ENCODE measurements at places on chromosomes 1 and 21.
A peak's percentile ranks its signal among the peaks of the same experiment; 100 is the strongest.

- no peak for DNase-seq
Measured at GRCh38 chr1:78681265-78681664, 31.6 kb downstream of the IFI44 start.

DNA sequence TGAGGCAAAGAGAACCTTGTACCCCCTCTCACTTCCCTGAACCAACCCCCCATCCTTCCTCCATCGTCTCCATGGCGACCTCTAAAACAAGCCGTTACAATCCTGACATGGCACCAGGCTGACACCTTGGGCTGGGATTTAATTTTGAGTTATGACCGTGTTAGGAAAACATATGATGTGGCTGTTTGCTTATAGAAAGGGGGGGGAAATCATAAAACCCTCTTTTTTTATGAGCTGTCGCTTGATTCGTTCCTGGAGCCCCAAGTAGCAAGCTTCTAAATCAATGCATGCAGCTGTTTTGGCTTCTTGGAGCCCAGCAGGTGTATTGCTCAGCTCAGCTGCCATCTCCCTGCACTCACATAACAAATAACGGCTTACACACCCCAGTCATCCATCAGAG is 301.2 kb upstream of the SPAG17 start:
- DNase-seq, result no peak

GRCh38 chr1:218395916-218396315 is 50.8 kb downstream of the TGFB2 start:
- no peak for DNase-seq

DNA sequence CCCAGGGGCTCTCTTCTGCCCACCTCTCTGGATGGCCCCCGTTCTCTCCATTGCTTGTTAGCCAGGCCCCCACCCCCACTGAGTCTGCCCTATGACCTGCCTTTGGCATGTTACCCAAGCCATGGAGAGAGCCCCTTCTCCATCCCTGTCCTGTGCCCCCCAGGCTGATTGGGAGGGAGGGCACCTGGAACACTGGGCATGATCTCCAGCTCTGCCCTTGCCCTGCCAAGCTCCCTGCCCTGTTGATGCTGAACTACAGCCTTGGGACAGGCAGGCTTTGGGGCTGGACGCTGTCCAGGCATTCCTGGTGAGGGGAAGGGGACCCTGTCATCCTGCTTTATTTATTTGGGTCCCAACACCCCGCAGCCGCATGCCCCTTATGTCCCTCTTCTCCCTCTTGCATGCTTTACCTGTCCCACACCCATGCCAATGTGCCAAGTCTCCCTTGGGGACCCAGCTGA is 10.7 kb downstream of the TRIM46 start:
- DNase-seq, result no peak

- peak; percentile 27 for DNase-seq
Measured at GRCh38 chr1:174114788-174115448, 44.4 kb upstream of the RABGAP1L start.

GRCh38 chr1:17802164-17802563 is 47.0 kb downstream of the ACTL8 start:
- peak; percentile 12 for DNase-seq

GRCh38 chr1:20665726-20666125 is 4.6 kb upstream of the DDOST start:
- DNase-seq, result no peak

GRCh38 chr21:44865561-44866280 is 7.8 kb downstream of the PTTG1IP start:
- DNase-seq, result no peak

- DNase-seq, result no peak
Measured at GRCh38 chr1:165678509-165678908, 19.9 kb downstream of the ALDH9A1 start.

DNA sequence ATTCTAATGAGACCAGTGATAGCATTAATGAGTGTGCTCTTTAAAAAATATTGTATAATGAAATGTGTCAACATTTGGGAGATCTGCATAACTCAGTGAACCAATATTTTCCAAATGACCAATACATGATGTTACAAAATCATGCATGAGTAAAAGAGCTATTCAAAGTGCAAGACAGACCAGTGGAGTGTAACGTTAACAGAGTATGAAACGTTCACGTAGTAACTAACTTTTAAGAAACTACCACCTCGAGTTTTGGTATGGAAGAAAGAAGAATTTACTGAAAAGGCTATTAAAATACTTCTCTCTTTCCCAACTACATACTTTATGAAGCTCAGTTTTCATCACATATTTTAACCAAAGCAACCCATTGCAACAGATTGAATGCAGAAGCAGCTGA is 9.6 kb upstream of the SLC6A9 start:
- DNase-seq, result no peak

DNA sequence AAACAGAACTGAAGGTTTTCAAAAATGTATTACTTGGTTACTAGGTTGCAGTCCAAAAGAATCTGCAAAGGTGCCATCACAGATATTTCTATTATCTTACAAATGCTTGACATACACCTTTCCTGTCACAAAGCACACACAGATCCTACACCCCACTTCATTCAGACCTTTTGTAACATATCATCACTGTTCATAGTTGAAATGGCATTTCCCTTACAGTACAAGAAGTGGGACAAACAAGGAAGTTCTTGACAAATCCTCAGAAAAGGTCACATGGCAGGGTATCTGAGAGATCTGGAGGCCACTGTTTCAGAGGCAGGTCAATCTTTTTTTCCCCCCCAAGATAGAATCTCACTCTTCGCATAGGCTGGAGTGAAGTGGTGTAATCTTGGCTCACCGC is 21.3 kb downstream of the TOR1AIP2 start:
- no peak for DNase-seq

- DNase-seq, result no peak
Measured at GRCh38 chr1:196660272-196660671, 8.4 kb downstream of the CFH start.

- no peak for DNase-seq
Measured at GRCh38 chr1:38784452-38785284, 74.9 kb downstream of the RRAGC start.

GRCh38 chr1:154609398-154610380 is 1.7 kb upstream of the ADAR start:
- DNase-seq, result no peak

- DNase-seq, result no peak
Measured at GRCh38 chr1:240611228-240611618, 732 bp downstream of the GREM2 start.

DNA sequence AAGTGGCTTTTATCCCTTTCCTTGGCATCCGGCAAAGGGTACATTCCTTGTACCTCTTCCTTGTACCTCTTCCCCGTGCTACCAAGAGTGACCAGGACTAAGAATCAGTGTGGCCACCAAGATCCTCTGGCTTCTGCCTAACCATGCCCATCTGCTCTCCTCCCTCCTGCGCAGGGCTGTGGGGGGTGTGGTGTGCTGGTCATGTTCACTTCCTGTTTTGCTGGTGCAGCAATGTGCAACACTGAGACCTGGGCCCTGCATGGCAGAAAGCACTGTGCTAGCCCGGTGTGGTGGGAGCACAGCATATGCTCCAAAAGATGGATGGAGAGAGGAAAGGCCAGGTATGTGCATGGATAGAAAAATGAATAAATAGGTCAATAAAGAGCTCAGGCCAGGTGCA is 33.3 kb upstream of the TENT5C start:
- DNase-seq, result no peak

GRCh38 chr1:33275706-33276572 is 19.6 kb downstream of the ZNF362 start:
- no peak for DNase-seq

GRCh38 chr1:33211972-33212371 is 30.1 kb upstream of the TRIM62 start:
- DNase-seq, result no peak

GRCh38 chr1:208271236-208271635 is 27.1 kb upstream of the PLXNA2 start:
- no peak for DNase-seq

- DNase-seq, result no peak
Measured at GRCh38 chr1:12170263-12170671, 3.5 kb downstream of the TNFRSF1B start.

GRCh38 chr1:25716320-25716719 is 83.7 kb upstream of the SELENON start:
- DNase-seq, result no peak

DNA sequence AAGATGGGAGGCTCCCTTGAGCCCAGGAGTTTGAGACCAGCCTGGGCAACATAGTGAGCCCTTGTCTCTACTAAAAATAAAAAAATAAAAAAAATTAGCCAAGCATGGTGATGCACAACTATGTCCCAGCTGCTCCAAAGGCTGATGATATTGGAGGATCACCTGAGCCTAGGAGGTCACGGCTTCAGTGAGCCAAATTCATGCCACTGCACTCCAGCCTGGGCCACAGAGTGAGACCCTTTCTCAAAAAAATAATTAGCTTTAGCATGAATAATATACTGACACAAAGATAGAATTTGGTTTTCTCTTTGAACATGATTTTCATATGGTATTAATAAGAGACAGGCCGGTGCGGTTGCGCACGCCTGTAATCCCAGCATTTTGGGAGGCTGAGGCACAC is 88.8 kb downstream of the DESI2 start:
- no peak for DNase-seq

- no peak for DNase-seq
Measured at GRCh38 chr1:38045401-38046332, 926 bp downstream of the POU3F1 start.

DNA sequence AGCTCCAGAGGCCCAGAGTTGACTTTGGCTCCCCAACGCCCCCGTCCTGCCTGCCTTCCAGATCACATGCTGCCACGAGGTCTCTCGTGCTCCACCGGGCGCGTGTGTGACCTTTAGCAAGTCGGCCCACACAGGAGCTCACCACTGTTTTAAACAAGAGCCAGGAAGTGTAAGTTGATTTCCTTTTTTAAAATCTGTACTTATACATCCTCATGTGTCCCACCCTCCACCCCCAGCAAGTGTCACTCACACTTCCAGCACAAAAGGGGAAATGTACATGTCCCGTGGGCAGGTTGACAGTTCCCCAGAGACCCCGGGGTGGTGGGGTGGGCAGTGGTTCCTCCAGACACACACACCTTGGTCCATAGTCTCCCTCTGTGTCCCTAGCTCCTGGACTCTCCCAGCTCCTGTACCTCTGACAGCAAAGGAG is 84.4 kb downstream of the STUM start:
- no peak for DNase-seq

GRCh38 chr1:151512801-151513625 is 1.8 kb downstream of the CGN start:
- DNase-seq, result no peak

- no peak for DNase-seq
Measured at GRCh38 chr1:229590119-229590518, 31.6 kb upstream of the ABCB10 start.

DNA sequence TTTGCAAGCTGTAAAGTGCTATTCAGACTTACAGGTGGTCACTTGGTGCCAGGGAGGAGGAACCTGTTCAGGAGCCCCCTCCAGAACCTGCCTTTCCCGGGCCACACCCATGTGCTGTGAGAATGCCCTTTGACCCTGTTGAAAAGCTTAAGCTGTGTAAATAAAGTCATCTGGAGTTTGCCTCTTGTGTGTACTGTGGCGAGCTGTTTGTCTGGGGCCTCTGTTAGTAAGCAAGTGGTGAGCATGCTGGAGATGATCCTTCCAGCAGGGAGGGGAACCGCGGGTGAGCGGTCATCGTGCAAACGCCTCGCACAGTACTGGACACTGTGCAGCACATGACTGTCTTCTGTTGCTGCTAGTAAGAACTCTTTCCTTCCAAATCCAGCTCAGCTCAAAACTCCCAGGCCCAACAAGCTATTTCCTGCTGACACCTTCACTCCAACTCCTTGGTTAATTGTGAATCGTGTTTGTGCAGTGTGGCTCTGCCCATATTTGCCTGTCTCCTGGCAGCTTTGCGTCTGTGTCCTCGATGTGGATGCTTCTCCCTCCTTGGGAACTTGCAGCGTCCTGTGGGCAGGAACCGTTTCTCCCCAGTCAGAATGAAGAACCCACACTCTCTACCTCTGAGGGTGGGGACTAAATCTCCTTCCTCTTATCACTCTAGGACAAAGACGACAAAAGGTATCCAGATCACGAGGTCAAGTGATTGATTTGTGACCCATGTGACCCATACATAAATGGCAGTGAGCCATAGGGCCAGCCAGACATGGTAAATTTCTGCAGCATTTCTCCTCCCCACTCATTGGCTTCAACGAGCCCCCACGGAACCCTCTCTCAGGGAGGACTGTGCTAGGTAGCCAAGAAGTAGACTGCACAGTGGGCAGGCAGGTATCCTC is 13.9 kb upstream of the BTG2 start:
- no peak for DNase-seq

GRCh38 chr1:209504571-209504970 is 78.9 kb upstream of the CAMK1G start:
- DNase-seq, result no peak

DNA sequence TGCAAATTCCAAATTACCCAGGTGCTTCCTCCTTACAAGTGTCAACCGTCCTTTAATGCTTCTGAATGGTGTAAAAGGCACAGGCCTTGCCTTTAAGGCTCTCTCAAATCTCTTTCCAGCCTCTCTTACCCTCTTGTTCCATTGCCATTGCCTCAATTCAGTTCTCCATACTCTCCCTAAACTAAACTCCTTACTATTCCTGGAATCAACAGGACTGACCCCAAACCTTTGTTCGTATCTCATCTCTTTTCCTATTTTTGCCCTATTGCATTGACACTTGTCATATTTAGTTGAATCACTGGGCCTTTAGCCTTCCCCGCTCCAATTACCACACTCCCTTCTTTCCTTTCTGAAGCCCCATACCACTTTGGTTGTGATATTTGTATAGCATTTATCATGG is 3.9 kb upstream of the CD55 start:
- no peak for DNase-seq

GRCh38 chr1:8152731-8153702 is 126.9 kb upstream of the ERRFI1 start:
- DNase-seq, result no peak

GRCh38 chr1:221517961-221518360 is 223.9 kb downstream of the DUSP10 start:
- DNase-seq, result peak; percentile 47

DNA sequence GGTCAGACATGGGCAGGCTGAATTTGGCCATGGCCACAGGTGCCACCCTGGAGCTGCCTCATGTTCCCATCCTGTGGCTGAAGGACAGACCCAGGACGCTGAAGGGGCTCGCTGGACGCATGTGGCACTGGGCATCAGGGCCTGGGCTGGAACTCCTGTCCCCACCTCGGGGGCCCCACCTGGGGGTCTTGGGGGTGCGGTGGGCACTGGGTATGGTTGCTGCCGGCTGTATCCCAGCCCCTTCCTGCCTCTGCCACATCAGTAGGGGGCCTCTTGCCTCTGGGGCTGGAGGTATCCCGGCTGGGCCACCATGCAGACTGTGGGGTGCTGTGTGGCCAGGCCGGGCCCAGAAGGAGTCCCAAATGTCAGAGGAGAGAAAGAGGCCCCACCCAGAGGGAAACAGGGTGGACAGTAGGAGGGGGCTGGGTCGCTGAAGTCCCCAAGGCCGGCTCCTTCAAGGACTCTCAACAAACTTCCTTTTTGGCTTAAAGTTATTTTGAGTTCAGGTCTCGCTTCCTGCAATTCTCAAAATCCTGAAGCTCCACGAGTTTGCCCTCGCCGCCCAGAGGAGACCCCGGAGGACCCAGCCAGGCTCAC is 78.7 kb downstream of the SIK1 start:
- DNase-seq, result no peak
